ENCODE measurements at places on chromosomes 2 and 18. TPM values are rescaled to one million over a fixed set of nuclear protein-coding genes. Genes with fewer than 3 reads are reported as not detected.

DNA sequence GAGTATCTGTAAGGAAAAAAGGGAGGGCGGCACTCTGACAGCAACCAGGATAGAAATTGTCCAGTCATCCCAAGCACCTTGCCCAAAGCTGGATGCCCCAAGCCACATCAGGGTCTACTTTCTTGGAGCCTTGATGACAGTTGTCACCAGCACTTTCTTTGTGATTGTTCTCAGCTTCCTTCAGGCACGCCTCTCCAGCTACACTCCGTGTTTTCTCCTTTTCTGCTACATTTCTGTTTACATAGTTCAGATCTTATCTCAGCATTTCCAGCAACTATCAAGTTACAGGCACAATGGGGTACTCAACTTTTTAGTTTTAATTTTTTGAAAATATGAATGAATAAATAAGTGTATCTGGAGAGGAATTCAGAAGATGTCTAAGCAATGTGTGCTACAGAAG lies 115.3 kb upstream of the CELF4 start:
- DNase-seq, result no peak

SPDYA gene
- 0.92 TPM for total RNA-seq

DNA sequence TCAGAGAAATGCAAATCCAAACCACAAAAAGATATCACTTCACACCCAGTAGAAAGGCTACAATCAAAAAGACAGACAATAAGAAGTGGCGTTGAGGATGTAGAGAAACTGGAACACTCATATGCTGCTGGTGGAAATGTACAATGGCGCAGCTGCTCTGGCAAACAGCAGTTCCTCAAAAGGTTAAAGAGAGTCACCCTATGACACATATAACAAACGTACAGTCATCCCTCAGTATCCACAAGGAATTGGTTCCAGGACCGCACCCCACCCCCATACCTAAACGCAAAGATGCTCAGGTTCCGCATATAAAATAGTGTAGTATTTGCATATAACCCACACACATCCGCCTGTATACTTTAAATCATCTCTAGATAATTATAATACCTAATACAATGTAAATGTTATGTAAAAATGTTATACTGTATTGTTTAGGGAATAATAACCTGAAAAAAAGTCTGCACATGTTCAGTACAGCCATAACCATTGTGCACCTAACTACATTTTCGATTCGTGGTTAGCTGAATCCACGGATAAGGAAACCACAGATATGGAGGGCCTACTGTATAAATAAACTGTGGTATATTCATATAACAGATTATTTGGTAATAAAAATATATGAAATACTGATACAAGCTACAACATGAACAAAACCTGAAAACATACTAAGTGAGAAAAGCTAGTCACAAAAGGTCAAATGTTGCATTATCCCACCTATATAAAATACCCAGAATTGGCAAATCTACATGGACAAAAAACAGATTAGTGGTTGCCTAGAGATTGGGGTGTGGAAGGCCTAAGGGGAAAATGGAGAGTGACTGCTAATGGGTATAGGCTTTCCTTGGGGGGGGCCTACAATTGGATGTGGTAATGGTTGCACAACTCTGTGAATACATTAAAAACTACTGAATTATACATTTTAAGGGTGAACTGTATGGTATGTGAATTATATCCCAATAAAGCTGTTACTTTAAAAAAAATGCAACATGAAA lies 37.5 kb downstream of the UXS1 start:
- no peak for DNase-seq

ALLC gene
- not detected for total RNA-seq

Measured in endothelial cell of umbilical vein (primary cell).